ENCODE measurements at places on chromosomes 11 and 22.

DNA sequence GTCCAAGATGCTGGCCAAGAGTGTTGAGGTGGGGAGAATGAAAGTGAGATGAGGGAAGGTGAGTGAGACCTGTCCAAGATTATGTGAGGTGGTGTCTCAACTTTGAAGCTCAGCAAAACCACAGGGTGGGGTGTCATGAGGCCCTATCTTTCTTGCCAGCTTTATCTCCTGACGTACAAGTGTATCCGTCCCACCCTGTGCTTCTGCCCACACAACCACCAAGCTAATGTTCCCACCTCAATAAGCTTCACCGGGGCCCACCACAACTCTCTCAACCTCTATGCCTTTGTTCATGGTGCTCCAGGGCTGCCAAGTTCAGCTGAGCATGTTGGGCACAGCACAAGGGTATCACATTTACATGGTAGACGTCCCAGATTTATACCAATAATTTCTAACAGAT is 7.1 kb upstream of the TPST2 start:
- no peak for DNase-seq

GRCh38 chr22:37807410-37808293 is at the start of gene GCAT:
Gene GCAT, plus strand, starts transcription at chr22:37807934. Its CDS starts 34 bp downstream, at chr22:37807968.
- DNase-seq = peak; percentile 91

DNA sequence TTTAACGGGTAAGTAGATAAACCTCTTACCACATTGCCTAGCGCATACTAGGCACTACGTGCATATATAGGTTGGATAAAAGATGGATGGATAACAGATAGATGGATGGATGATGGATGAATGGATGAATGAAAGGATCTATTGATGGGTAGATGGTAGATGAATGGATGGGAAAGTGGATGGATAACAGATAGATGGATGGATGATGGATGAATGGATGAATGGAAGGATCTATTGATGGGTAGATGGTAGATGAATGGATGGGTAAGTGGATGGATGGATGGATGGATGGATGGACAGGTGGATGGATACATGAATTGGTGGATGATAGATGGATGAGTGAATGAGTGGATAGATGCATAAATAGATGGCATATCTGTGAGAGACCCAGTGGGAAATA is 555.0 kb downstream of the MN1 start:
- DNase-seq = no peak

GRCh38 chr11:111559800-111560464 is 19.4 kb downstream of the LAYN start:
- DNase-seq = no peak

DNA sequence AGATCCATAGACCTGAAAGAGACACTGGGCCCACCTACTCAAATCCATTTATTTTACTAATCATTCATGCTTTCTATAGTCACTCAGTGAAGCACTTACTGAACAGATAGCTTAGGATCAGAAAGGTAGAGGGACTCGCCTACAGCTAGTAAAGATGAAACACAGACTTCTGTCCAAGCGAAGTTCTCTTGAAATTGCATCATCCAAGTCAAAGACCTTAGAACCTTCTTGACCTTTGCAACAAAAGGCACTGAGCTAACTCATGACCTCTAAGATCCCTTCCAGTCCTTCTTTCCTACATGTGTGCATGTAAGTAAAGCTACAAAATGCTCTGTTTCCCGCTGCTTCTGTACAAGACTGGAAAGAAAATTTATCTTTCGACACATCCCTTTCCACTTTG is 377.6 kb downstream of the LARGE1 start:
- DNase-seq = no peak

DNA sequence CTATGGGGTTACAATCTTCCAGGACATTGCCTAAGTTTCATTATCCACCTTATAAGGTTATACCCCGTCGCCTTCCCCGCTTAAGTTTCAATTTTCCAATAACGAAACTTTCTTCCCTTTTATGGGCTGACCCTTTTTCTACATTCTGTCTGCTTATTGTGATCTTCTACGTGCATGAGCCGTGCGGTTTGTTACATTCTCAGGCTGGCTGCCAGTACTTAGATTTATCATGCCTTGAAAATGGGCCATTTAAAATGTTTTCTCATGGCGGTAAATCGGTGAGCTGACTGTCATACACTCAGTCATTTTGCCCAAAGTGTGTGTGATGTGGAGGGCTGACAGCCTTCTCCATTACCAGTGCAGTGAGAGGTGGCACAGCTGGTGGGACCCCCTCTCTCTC is 23.3 kb downstream of the DGCR6L start:
- no peak for DNase-seq

DNA sequence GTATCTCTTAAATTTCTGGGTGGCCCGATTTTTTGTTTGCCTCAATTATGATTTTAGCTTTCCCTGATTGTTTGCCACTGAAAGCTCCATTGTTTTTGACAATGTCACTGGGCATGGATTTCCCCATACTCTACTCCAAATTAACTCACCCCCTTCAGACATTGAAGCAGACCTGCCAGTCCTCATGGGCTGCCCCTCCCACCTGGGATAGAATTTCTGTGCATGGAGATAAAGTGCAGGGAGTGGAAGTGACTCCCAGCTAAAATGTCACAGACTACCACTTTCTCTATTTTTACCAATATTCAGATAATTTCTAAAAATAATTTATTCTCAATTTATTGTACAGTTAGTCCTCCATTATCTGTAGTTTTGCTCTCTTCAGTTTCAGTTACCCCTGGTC is 79.1 kb upstream of the CLPB start:
- DNase-seq = no peak

DNA sequence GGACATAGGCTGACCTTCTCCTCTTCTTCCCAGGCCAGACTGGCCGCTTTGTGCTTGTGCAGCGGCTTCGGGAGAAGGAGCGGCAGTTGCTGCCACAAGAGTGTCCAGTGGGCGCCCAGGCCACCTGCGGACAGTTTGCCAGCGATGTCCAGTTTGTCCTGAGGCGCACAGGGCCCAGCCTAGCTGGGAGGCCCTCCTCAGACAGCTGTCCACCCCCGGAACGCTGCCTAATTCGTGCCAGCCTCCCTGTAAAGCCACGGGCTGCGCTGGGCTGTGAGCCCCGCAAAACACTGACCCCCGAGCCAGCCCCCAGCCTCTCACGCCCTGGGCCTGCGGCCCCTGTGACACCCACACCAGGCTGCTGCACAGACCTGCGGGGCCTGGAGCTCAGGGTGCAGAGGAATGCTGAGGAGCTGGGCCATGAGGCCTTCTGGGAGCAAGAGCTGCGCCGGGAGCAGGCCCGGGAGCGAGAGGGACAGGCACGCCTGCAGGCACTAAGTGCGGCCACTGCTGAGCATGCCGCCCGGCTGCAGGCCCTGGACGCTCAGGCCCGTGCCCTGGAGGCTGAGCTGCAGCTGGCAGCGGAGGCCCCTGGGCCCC is 1.4 kb downstream of the RASSF7 start:
- DNase-seq = no peak

GRCh38 chr11:29200791-29201562 is 815.9 kb downstream of the KCNA4 start:
- DNase-seq = no peak

DNA sequence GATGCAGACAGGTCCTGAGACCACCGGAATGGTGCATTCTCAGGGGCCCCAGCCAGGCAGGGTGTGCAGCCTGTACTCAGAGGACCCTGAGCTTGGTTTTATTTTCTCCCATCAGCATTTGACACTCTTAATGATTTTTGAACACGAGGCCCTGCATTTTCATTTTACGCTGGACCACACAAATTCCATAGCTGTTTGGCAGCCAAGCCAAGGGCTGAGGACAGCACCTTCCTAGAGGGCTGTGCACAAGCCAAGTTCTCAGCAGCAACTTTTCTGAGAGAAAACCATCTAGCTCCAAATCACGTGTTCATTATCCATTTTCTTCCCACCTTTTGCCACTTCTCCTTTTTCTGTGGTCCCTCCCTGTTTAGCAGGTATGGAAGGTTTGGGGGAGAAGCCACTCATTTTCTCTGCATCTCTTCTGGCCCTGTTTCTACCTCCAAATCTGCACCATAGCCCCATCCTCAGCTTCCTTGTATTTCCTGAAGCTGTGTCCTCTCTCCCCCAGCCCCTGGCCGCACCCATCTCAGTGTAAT is 60.4 kb downstream of the TRAF6 start:
- no peak for DNase-seq

GRCh38 chr11:117026593-117027330 is 71.5 kb downstream of the SIK3 start:
- no peak for DNase-seq

DNA sequence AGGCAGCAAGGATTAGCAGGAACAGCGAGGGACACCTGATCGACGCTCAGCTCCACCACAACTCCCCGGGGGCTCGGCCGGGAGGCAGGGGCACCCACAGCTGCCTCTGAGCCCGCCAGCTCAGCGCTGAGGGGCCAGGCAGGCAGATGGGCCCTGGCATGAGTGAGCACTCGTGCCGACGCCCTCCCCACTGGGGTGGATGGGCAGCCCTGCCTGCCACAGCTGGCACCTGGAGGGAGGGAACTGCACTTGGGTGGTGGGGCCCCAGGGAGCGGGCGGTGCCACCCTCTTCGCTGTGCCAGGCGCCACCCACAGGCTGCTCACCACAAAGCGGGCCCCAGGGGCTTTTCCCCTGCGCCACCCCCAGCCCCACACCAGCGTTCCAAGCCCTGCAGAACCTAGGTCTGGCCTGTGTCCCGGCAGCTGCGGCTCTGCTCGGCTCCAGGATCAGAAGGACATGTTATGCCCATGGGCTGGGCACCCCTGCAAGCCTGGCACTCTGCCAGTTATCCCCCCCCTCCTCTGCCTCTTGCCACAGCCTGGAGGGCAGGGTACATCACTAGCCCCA is 28.8 kb downstream of the WNT7B start:
- DNase-seq = no peak

DNA sequence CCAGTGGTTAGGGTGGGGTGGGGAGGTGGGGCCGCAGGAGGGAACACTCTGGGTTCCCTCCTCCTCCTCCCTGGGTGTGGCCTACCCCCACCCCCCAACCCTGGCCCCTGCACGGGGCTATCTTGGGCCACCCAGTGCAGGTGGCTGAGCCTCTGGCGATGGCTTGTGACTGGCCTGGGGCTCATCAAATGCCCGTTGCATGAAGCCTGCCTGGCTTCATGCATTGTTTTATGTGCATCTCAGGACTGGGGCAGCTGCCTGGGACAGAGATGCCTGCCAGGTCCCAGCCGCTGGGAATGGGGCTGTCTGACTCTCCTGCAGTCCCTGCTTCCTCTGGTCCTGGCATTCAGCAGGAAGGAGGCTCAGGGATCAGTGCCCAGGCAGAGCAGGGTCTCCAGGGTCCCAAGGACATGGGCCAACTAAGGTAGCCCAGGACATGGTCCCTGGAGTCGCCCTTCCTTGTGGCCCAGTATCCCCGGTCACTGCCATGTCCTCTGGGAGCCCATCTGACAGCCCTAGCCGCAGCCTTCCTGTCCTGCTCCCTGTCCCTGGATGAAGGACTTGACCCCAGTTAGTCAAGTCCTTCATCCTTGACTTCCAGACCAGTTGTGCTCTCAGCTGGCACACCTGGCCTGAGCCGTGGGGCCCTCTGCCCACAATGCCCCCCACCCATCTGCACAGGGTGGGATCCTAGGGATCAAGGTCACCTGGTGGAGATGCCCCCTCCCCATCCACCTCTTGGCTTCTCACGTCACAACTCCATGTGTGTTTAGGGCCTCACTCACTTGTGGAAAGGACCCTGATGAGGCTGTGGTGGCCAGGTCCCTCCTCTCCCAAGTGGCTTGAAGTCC is 112.1 kb upstream of the FGF3 start:
- no peak for DNase-seq

GRCh38 chr22:38798496-38798895 is 4.6 kb upstream of the DNAL4 start:
- DNase-seq = no peak

DNA sequence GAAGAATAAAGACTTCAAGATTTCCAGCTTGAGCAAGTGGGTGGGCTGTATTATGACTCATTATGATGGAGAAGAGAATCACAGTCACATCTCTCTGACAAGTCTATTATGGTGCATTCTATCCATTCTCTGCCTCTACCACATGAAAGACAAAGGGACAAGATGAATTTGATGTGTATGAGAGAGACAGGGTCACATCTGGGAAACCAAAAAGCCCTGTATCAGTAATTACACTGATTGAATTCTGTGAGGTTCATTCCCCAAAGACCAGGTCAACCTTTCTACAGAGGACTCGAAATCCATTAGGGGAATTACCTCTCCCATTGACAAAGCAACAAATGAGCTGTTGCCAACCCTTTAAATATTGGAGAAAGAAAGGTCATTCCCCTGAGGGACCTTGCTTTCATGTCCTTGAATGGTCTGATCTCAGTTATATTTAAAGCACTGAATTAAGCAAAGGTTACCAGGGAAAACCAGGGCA is 109.6 kb downstream of the USP35 start:
- no peak for DNase-seq

GRCh38 chr11:18865951-18866350 is 73.3 kb downstream of the MRGPRX1 start:
- DNase-seq = no peak

DNA sequence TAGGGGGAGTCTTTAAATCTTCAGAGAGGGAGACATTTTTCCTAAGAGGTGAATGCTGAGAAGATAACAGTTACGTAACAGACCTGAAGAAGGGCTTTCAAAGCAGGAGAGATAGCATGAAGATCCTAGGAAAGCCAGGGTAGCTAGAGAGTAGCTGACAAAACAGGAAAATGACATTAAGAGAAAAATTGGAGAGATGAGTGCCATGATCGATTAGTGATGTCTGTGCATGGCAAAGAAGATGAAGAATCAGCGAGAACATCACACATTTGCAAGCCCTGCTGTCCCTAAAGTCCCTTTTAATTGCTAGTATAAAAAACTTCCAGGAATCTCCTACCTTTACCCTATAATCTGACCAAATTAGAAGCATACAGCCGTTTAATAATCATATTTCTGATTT is 116.9 kb upstream of the PAX6 start:
- no peak for DNase-seq
